Frontal cortex (tissue), 4 donors: ENCODE measurements at places on chromosomes 11 and 22. TPM values are rescaled to one million over a fixed set of nuclear protein-coding genes. Genes with fewer than 3 reads are reported as not detected.

Gene TMPRSS4
- total RNA-seq: not detected

Gene MUC15
- total RNA-seq: not detected

Gene PLCB3
- total RNA-seq: 4.9 TPM

Gene OR8D1
- not detected for total RNA-seq

Gene DYNC2H1
- total RNA-seq: 94.2 TPM

Gene TMEM151A
- 9.0 TPM for total RNA-seq

Gene CDC42BPG
- under 0.01 TPM for total RNA-seq

Gene PTGDR2
- 1.6 TPM for total RNA-seq

Gene NAALAD2
- 6.9 TPM for total RNA-seq

Gene FAM83F
- total RNA-seq: 0.41 TPM

Gene AIFM3
- 4.5 TPM for total RNA-seq
